NCI-H1436 treated with DMSO at 0.1 percent for 48 hours (cell line): ENCODE measurements at places on chromosomes 7 and 10.

- DNase-seq, result no peak
Observed at GRCh38 chr7:47271749-47272148, 310.2 kb downstream of the TNS3 start.

DNA sequence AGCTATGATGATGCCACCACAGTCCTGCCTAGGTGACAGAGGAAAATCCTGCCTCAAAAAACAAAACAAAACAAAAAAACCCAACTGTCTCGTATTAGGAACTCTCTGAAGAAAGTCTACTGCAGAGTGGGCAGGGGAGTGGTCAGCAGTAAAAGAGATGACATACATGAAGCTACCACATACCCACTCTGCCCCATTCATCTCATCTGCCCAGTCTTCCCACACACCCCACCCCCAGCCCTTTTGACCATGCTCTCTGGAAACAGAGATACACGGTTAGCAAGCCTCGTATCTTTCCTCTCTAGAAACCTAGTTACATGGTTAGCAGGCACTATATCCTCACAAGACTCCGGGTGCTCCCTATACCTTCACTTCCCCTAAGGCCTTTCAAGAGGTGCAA is 8.3 kb downstream of the SLC37A3 start:
- no peak for DNase-seq

GRCh38 chr7:130396109-130396508 is 15.8 kb downstream of the CPA1 start:
- DNase-seq, result no peak

GRCh38 chr7:7276161-7276560 is 93.8 kb downstream of the C1GALT1 start:
- DNase-seq, result no peak

DNA sequence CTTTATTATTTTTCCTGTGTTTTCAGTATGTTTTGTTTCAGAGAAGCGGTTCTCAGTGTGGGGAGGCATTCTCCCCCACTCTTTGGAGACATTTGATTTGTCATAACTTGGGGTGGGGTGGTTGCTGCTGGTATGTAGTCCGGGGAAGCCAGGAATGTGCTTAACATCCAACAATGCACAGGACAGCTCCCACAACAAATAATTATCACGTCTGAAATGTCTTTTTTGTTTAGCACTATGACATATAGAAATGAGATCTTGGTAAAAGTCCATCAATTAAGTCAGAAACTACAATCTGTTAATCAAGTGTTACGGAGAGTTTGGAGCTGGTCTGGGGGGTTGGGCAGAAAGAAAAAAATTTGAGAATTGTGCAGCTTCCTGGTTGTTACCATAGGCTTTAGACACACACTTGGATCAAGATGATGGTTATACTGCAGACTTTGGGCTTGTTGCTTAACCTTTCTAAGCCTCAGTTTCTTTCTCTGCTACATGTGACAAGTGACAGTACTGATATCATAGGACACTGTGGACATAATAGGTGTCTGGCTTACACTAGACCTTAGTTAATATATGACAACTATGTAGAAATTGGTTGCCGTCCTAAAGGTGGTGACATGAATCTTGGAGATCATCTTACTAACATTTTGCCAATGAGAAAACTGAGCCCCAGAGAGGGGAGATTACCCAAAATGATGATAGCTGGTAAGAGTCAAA is 113.7 kb downstream of the LRMDA start:
- DNase-seq, result no peak

DNA sequence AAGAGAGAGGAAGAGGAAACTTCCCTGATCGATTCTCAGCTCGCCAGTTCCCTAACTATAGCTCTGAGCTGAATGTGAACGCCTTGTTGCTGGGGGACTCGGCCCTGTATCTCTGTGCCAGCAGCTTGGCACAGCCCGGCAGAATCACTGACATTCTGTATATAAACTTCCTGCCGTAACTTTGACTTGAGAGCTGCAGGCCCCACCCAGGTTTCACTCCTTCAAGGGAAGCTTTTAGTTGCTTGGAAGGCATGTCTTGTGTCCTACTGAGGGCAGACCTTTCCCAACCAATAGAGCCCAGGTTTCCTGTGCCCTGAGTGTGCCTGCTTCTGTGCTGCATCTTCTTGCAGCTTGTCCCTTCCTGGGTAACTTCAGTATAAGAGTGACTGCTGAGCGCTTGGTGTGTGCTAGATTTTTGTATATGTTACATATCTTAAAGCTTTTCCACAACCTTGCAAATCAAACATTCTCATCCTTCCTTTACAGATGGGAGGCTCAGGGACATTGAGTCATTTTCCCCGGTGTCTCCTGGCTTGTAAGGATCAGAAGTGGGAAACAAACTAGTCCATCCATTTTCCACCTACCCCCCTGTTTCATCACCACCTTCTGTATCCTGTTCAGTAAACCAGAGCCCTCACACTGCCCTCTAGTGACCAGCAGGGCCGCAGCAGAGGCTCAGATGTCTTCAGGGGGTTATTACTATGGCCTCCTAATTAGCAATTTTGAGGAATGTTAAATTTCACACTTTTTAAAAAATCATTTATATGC is 225.2 kb upstream of the PRSS58 start:
- DNase-seq, result no peak

- no peak for DNase-seq
Observed at GRCh38 chr7:133980804-133981203, 146.3 kb upstream of the LRGUK start.

DNA sequence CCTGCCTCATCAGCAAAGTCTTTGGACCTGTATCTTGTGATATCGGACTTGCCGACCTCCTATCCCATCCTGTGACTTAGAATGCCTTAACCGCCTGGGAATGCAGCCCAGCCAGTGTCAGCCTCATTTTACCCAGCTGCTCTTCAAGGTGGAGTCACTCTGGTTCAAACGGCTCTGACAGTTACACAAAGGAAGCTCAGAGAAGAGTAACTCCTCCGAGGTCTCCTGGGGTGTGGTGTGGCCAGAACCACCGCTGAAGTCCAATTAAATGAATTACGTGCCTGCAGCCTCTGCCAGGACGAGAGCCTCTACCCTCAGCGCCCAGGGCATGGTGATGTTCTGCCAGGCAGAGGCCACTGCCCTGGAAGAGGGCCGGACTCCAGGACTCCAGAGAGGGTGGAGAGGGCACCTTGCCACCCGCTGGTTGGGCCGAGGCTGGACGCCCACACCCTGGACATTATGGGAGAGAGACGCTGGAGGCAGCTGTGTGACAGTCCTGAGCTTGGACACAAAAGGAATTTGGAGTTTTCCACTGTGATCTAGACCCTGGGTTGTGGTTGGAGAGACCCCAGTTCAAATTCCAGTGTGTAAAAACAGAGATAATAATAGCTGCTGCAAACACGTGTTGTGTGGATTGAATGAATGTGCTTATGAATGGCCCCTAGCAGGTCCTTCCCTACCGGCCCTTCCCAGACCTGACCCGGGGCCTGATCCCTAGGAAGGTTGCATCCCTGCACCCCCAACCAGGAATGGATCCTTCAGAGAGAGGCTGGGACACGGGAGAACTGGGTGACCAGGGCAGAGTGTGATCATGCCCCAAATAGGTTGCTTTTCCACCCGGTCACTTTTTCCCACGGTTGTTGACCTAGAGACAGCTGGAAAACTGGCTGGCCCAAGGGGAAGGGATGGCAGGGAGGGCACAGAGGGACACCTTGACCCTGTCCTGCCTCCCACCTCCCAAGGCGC is 37.8 kb upstream of the FZD9 start:
- no peak for DNase-seq

DNA sequence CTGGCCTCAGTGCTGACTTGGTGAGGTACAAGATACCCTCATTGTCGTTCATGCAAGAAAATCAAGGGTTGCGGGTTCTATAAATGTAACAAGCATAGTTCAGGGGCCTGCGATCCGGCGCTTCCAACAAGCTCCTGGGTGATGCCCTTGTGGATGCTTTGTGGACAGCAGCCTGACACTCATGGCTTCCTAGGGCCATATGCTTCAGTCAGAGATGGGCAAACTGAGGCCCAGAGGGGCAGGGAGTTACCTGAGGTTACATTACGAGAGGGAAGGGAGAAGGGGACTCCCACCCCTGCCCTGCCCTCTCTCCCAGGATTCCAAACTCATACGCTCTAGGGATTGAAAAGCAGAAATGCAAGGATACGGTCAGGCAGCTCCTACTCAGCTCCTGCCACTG is 296.3 kb upstream of the ZMIZ1 start:
- DNase-seq, result no peak

DNA sequence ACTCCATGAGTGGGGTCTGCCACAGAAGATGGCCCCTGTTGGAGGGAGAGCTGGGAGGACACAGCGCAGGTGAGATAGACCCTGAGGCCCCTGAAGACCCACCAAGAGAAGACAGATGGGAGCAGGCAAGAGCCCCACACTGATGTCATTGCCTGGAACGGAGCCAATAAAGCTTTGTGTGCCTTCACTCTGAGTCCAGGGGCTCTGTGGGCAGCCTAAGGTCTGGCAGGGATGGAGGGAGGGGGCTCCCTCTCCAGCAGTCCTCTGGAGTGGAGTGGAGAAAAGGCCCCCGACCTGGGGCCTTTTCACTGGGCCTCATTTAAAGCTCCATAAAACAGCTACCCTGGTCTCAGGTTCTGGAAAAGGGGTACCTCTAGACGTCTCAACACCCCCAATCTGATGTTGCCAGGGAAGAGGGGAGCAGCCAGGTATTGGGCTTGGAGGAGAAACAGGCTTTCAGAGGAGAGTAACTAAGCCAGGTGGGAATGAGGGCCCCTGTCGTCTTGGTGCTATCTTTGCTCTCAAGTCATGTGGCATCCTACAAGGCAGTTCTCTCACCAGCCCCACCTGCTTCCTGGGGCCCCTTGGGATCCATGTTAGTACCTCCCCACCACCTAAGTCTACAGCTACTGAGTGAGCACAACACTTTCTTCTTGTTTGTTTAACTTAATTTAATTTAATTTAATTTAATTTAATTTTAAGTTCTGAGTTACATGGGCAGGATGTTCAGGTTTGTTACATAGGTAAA is 1.4 kb downstream of the C10orf62 start:
- DNase-seq, result no peak

DNA sequence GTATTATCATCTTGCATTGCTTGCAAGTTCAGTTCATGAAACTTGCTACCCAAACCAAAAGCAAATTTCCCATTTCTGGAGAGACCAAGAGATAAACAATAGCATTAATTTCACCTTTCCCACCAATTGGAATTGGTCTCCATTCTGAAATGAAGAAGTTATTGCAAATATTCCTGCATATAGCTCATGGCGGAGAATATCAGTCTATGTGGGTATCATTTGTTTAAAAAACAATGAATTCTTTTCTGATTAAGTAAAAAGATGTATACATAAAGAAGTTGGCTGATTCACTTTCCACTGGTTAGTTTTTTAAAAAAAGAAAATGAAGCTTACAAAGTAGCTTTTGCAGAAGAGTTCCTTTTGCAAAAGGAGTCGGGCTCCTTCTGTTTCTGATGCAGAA is 19.5 kb upstream of the ANK3 start:
- DNase-seq, result no peak

GRCh38 chr7:142670511-142670910 is 78.8 kb upstream of the PRSS1 start:
- DNase-seq, result no peak

DNA sequence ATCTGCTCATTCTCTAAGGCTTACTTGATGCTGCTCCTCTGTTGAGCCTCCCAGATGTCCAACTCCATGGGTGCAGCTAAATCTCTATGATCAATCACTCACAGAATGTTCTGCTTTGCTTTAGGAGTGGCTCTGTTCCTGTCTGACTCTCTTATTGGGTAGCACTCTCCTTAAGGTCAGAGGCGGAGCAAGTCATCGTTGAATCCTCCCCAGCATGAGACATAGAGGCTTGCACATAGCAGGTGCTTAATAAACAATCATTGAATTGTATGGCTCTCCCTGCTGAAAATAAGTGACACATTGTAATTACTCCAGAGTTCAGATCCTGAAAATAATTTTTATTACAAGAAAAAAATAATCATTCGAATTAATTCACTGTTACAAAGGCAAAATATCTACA is 69.7 kb downstream of the NPS start:
- DNase-seq, result no peak

- no peak for DNase-seq
Observed at GRCh38 chr7:45525057-45525456, 49.1 kb upstream of the ADCY1 start.

DNA sequence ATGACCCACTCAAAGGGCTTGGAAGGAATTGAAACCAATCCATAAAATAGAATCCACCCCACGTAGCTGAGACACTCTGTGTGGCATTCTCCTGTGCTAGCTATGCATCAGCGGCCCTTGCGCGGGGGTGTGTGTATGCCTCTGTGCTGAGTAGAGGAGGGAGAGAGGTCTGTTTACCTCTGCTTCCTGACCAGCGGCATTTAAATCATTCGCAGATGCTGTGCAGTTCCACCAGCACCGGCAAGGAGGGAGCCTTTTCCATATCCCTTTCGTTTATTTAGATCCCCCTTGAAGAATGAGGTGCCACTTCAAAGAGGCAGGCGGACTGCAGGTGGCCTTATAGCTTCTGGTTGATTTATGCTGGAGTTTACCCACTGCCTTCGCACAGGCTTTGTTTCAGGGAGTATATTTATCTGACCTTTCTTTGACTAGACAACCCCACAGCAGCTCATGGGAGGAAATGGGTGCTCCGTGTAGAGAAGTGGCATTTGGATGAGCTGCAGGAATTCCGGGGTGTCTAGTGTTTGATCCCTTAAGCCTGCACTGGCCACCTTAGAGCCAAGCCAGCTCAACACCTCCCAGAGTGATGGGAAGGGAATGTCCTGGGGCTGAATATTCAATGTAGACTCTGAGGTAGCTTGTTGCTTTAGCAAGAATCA is 11.4 kb downstream of the C10orf53 start:
- no peak for DNase-seq

GRCh38 chr10:128130051-128130450 is 3.8 kb upstream of the MKI67 start:
- no peak for DNase-seq

DNA sequence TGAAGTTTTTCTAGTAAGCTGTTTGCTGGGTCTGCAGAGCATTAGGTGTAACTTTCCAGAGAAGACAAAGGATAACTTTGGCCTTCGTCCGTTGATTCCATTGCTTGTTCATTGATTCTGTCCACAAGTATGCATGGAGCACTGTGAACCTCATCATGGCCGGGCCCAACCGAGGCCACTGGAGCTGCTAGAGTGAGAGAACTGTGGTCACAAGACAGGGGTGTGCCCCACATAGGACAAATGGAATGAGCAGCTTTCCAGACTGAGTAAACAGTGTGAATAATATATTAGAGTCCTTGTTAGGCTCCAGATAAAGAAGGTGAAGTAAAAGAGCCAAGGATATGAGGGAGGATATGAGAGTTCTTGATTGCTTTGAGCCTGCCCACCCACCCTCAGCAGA is 24.9 kb downstream of the MBL2 start:
- DNase-seq, result no peak

DNA sequence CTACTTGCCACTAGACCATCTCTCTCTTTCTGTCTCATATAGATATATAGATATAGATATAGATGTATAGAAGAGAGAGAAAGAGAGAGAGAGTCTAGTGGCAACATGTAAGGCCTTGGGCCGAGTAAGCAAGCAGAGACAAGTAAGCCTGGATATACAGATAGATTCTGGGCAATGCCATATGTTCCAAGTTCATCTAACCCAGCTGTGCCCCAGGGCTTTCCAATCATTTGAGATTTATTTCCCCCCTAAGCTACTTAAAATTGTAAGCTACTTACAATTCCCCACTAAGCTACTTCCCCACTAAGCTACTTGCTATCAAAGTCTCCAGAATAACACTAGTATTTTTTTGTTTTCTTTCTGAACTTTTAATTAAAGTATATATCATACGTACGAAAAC is 1094.1 kb downstream of the DNAJB9 start:
- DNase-seq, result no peak
